Dermis blood vessel endothelial cell (primary cell): ENCODE measurements at places on chromosomes 2 and 18.

DNA sequence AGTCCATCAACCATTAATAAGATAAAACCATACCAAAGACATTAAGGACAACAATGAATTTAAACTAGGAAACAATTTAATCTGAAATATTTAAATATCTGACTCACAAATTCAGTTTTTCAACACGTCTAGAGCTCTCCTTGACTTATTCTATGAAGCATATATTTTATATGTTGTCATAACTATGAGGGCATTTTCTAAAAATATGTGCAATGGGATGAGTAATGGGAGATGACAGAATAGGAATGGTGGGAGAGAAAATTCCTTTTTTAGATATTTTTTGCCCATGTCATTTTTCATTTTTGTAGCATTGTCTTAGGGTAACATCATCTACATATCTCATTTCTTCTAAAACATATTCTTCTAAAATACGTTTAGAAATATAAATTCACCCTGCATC is 79.2 kb upstream of the CDH2 start:
- DNase-seq, result no peak

DNA sequence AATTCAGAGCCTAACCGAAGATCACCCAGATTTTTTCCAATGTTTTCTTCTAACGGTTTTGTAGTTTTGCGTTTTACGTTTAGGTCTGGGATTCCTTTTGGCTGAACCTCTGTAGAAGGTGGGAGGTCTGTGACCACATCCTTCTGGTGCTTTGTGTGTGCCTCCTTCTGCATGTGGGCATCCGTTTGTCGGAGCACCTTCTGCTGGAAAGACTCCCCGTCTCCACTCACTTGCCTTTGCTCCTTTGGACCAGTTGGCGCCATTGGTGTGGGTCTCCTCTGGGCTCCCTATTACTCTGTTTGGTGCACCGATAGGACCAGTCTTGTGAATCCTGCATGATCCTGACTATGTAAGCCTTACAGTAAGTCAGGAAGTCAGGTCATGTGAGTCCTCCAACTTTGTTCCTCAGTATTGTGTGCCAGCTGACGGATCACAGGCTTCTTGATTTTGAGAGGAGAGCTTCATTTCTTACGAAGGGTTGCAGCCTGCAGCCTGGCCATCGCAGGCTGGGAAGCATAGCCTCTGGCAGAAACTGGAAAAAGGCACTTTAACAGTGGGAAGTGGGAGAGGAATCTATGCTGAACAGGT is 13.6 kb downstream of the AQP12A start:
- no peak for DNase-seq

DNA sequence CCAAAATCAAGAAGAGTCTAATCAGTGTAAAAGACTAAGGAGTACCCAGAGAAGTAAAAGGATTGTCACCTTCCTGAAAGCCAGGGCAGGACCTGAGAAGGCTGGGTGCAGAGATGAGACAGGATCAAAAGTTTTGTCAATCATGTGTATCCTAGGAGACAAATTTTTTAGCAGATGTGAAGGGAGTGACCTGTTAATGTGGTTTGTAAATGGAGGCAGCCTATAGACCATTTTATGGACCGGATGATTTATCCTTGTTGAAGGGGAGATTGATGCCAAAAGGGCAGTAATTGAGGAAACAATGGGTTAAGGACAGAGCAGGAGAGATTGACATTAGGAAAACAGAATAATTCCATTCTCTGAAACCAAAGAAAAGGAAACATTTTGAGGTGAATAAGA is 813 bp downstream of the NDC80 start:
- DNase-seq, result no peak

- DNase-seq, result no peak
Observed at GRCh38 chr2:20164061-20164733, 60.7 kb downstream of the SDC1 start.

DNA sequence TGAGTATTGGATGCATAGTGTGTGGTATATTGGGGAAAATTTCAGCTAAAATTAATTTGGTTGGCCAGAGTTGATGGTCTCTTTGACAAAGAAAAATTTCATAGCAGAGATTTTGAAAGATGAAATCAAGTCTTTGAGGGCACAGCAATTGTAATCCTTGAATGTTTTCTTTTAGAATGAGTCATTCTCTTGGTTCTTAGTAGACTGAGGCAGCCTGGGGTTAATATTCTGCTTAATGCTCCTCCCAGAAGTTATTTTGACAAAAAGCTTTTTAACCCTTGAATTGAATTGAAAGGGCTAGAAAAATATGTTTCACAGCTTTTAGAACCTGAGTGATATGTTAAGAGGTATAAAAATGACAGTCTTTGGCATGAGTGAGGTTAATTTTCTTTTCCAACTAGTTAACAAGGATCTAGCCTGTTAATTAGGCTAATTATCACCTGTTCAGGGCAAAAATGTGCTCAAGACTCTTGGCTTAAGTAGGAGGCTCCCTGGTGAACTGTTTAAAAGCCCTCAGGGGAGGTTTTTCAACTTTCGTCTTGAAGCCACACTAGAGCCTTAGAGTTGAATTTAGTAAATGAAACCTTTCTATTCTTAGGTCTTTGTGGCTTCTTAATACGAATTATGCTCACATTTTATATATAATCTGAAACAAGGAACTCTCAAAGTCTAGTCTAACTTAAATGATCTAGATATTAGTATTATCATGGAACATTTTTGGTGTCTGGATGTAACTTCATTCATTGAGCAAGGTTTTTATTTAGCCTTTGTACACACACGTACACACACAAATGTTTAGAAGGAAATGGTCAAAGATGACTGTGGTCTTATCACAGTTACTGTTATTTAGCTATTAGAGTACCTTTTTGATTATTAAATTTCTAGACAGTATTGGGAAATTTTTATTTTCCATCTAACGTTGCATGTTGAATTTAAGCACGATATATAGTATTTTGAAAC is 272.5 kb downstream of the ZNF407 start:
- DNase-seq, result no peak

- DNase-seq, result no peak
Observed at GRCh38 chr2:5057891-5058351, 634.3 kb upstream of the SOX11 start.

DNA sequence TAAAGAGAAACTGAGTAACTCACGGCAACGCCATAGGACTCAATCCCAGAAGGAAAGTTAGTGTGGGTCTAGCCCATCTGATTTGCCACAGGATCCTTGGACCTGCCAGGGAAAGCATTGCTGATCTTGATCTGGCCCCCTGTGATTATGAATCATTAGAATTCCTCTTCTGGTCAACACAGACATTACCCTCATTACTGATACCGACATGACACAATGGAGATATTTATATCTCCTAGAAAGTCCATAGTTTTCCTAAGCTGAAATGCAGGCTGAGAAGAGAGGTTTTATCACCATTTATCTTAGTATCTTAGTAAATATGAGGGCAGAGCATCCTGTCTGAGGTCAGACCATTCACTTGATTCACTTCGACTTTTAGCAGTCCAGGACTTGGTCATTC is 75.5 kb upstream of the CCDC68 start:
- no peak for DNase-seq

DNA sequence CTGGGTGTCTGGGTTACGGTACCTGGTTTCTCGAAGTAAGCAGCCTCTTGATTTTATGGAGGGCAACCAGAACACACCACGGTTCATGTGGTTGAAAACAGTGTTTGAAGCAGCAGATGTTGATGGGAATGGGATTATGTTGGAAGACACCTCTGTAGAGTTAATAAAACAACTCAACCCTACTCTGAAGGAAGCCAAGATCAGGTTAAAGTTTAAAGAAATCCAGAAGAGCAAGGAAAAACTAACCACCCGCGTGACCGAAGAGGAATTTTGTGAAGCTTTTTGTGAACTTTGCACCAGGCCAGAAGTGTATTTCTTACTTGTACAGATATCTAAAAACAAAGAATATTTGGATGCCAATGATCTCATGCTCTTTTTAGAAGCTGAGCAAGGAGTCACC is 279.8 kb downstream of the PLCL1 start:
- no peak for DNase-seq

GRCh38 chr2:57693965-57694364 is 352.6 kb upstream of the VRK2 start:
- DNase-seq, result no peak

DNA sequence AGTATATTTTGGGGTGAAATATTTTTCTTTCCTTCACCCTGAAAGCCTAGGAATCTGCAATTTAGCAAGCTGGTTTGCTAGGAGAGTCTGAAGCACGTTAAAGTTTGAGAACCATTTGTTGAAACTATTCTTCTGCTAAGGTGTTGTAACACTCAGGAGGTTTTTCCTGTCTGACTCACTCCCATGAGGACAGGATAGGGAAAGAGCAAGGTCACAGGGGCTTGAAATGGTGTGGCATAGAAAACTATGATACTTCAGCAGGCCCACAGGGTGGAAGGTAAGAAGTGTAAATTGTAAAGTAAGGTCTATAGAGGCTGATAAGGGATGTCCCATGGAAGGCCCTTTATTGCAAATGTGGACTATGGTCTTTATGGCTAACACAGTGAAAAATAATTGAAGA is 177.7 kb upstream of the ZC3H15 start:
- DNase-seq, result peak; percentile 1

DNA sequence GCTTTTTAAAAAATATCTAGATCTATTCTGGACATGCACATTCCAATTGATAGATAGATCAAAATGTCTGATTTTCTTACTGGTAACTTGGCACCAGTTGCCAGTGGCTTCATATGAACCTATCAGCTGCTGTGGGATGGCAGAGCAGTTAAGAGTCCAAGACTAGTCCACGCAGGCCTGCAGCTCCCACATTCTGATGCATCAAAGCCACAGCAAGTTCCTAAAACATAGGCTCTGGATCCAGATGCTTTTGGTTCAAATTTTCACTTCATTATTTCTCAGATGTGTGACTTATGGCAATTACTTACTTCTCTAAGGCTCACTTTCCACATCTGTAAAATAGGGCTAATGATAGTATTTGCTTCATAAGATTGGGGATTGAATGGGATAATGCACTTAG is 48.0 kb upstream of the CYP1B1 start:
- DNase-seq, result no peak

DNA sequence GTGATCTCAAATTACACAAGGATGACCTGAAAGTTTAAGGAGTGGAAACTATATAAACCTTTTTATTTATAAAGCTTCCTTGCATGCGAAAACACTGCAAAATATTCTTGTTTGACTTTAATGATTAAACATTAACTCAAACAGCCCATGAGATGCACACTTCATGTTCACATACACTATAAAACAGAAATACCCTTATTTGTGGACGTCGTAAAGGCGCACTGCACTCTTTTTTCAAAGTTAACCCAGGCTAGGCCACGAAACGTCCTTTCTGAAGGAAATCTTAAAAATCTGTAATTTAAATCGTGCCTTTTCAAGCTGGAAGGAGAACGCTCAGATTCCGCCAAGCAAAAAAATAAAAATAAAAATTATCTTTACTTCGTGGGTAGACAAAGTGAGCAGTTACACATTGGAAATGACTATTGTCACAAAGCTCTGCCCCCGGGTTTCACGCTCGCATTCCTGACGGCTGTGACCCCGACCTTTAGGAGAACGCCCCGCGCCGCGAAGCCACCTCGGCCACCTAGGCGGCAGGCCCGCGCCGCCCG is 728 bp downstream of the FAM168B start:
- DNase-seq, result peak; percentile 20

DNA sequence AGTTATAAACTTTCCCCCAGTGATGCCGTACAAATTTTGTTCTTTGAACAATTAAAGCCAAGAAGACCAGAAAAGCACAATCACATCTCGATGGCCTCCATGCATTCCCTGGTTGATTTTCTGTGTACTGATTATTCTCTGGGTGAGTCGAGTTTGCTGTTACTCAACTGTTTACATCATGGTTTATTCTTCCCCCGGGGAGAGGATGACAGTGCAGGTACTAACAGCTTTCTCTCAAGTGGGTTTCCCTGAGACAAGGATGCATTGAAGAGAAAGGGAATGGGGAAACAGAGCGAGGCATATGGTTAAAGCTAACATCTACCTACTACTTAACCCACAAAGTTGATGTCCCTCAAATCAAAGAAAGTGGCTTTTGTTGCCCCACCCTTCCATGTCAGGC is 410.8 kb upstream of the FANCL start:
- DNase-seq, result no peak

- no peak for DNase-seq
Observed at GRCh38 chr2:160694631-160695030, 201.0 kb upstream of the RBMS1 start.
